ENCODE measurements at places on chromosomes 1 and 21.

DNA sequence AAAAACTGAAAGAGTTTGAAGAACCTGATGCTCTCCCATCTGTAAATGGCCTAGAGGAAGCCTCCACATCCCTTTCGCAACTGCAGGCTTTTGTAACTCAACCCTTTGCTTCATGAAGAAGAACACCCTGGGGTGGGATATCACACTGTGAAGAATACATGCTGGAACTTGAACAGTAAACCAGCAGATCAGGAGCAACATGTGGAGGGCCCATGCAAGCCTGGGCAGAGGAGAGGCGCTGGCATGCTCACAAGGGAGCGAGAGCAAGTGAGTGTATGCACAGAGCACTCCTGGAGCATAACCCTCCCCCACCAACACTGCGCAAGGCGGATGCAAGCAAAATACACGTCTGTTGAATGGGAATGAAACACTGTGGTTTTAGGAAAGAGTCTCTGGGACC is 24.6 kb upstream of the SPAG17 start:
- no peak for DNase-seq

DNA sequence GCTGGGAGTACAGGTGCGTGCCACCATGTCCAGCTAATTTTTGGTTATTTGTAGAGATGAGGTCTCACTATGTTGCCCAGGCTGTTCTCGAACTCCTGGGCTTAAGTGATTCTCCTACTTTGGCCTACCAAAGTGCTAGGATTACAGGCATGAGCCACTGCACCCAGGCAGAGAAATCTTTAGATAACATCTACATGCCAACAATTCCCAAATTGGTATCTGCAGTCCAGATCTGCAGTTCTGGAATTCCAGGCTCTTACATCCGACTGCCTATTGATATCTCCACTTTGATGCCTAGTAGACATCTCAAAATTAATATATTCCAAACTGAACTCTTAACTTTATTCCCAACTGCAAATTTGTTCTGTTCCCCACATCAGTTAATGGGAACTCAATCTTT is 23.3 kb downstream of the INAVA start:
- no peak for DNase-seq

DNA sequence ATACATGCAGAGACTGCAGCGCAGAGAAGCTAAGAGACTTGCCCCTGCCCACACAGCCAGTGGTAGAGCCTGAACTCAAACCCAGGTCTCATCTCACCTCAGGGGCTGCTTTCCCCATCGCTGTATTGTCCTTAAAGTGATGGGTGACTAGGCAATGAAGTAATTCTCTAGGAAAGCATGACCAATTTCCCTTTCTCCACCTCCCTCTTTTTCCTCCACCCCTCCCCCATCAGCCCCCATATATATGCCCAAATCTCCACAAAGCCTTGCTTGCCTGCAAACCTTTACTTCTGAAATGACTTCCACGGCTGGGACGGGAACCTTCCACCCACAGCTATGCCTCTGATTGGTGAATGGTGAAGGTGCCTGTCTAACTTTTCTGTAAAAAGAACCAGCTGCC is at the start of gene IL24:
Gene IL24, plus strand, starts transcription at position 269 of the 400 bp plus-strand sequence. CDS start 390 bp downstream, outside the sequence.
- DNase-seq: no peak

GRCh38 chr1:110360431-110360830 is 21.3 kb downstream of the RBM15 start:
- no peak for DNase-seq

- DNase-seq: peak; percentile 91
Observed at GRCh38 chr1:18901147-18901951, 1.0 kb downstream of the ALDH4A1 start.

- DNase-seq: no peak
Observed at GRCh38 chr1:172472495-172472894, 28.6 kb upstream of the PIGC start.

- DNase-seq: no peak
Observed at GRCh38 chr1:24236789-24237371, 49.8 kb upstream of the IFNLR1 start.

GRCh38 chr1:46013581-46013980 is 118.8 kb downstream of the PIK3R3 start:
- no peak for DNase-seq

- DNase-seq: no peak
Observed at GRCh38 chr21:35204850-35205541, 155.9 kb upstream of the RUNX1 start.

DNA sequence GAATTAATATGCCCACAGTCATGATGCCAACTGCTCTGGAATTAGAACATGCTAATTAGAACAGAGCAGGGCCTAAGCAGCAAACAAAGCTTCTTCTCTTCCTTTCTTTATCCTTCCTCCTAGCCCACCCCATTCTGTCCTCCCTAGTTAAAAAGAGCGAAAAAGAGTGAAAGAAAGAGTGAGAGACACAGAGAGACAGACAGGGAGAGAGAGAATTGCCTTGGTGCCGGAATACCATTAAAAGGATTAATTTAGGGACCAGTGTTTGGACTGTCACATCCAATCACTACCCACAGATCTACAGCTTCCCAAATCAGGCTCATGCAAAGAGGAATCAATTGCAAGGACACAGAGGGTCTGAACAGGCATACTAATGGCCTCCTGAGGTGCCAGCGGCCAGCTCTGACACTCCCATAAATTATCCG is 7.0 kb downstream of the ERI3 start:
- no peak for DNase-seq

DNA sequence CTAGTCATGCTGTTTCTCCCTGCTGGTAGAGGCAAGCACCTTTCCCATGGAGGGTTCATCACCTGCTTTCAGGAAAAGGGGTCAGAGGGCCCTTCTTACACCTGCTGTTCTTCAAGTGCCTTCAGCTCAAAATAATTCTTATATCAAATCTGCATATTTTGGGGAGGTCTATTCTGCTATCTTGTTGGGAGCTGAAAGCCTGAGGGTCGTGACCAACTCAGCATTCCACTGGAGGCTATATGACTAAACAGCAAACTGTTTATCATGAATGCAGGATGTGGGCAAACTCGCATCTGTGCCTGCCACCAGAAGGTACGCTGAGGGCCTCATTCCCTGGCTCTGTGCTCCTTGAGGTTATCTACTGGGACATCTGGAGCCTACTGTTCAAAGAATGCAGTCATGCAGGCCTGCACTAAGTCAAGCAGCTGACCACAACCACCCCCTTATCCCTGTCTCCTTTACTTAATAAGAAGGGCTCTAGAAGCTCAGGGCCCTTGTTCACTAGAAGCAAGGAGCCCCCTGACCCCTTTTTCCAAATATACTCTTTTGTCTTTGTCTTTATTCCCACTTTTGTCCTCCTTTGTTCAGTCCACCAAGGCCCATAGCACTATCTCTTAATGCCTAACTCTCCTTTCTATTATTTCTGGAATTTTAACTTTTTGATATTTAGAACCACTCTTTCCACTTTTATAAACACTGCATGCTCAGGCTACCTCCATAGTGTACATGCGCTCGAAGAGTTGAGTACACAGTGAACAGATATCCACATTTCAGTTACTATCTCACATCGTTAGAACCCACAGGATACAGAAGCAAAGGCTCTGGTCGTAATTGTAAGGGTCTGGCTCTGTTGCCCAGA is 4.5 kb upstream of the TRIM17 start:
- no peak for DNase-seq

DNA sequence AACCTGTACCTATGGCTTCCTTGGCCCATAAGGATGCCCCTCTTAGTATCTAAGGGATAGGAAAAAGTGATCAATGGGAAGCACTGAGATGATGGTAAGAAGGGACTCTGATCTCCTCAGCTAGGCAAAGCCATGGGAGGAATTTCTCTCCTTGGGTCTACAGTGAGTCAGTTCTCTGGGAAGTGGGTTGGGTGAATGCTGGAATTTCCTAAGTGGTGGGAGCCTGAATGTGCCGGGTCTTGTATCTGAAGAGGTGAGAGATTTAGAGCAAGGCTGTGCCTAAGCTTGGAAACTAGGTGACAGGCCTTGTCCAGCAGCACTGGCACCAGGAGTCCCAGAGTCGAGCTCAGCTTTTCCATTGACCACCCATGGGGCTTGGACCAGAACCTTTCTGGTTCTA is 96.3 kb upstream of the SLC2A1 start:
- DNase-seq: no peak

GRCh38 chr1:211616231-211616964 is 37.4 kb upstream of the SLC30A1 start:
- peak; percentile 76 for DNase-seq

GRCh38 chr1:178864326-178864725 is 6.6 kb downstream of the ANGPTL1 start:
- DNase-seq: no peak

- no peak for DNase-seq
Observed at GRCh38 chr1:7225711-7226505, 440.7 kb downstream of the CAMTA1 start.

GRCh38 chr1:81525085-81525484 is 275.6 kb upstream of the ADGRL2 start:
- peak; percentile 20 for DNase-seq

Measured in HepG2 (cell line).